ENCODE measurements at places on chromosomes 5 and 9.

DNA sequence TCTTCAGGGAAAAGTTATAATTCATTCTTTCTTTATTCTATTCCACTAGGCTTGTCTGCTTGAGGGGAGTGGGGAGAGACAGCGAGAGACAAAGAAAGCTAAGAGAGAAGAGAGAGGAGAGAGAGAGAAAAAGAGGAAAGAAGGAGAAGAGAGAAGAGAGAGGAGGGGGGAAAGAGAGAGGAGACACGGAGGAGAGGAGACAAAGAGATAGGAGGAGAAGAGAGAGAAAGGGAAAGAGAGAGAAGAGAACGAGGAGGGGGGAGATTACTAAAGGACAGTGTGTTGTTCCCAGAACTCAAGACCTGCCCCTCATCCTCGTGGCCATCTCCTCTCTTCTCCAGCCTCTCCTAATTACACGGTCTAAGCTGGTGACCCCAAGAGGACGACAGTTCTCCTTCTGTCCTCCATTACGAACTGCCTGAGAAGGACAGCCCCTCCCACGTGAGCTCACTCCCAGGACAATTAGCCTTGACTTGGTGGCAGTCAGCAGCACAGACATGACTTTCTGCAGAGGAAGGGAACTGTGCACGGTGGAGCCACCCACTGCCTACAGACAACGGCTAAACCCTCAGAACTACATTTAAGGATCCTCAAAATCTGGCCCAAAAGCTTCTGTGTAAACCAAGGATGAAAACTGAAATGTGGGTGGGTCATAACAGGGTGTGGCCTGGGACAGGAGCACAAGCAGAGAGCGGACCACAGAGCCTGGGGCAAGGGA is 99.1 kb downstream of the COL23A1 start:
- DNase-seq = no peak

- no peak for DNase-seq
Observed at GRCh38 chr5:60076746-60077145, 183.2 kb upstream of the PDE4D start.

- no peak for DNase-seq
Observed at GRCh38 chr5:174205939-174206338, 160.4 kb downstream of the NSG2 start.

GRCh38 chr9:125821078-125821477 is 73.9 kb downstream of the PBX3 start:
- DNase-seq = no peak

DNA sequence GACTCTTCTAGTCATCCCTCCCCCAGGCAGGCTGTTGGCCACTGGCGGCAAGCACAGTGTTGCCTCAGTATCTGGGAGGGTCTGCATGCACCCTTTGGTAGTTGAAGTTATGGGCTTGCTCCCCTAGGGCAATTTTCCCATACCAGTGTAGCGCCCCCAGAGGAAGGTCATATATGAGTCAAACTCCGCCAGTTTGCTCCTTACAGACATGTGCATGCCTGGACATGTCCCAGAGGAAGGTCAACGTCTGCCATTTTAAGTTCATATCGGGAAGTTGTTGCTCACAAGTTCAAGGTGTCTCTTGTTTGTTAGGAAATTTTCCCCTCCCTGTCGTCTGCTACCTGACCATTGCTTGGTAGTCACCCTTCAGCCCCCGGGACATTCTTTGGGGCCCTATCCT is 51.3 kb upstream of the MROH2B start:
- DNase-seq = no peak

- DNase-seq = no peak
Observed at GRCh38 chr9:86983249-86983619, 35.9 kb upstream of the GAS1 start.

DNA sequence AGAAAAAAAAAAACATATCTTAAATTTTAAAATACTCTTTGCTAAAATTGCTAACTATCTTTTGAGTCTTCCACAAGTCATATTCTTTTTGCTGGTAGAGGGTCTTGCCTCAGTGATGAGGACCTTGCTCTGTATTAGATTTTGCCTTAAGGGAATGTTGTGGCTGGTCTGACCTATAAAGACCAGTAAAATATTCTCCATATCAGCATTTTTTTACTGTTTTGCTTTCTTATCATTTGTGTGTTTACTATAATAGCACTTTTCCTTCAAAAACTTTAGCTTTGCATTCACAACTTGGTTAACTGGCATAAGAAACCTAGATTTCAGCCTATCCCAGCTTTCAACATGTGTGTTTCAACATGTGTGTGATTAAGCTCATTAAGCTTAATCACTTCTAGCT is 224.7 kb upstream of the CDH18 start:
- DNase-seq = no peak

- DNase-seq = no peak
Observed at GRCh38 chr9:11697126-11697525, 996.1 kb upstream of the TYRP1 start.

GRCh38 chr5:165135565-165135964 is 1630.1 kb downstream of the MAT2B start:
- DNase-seq = no peak

- DNase-seq = no peak
Observed at GRCh38 chr5:175765858-175766257, 105.5 kb upstream of the CPLX2 start.
